ENCODE measurements at places on chromosomes 4 and X. TPM values are rescaled to one million over a fixed set of nuclear protein-coding genes. Genes with fewer than 3 reads are reported as not detected.

The PAPSS1 gene
- 44.7 TPM for polyA plus RNA-seq

The SRPK3 gene
- 2.3 TPM for polyA plus RNA-seq

The TMEM164 gene
- 12.4 TPM for polyA plus RNA-seq

The ARR3 gene
- polyA plus RNA-seq = not detected

The AKAP14 gene
- not detected for polyA plus RNA-seq

DNA sequence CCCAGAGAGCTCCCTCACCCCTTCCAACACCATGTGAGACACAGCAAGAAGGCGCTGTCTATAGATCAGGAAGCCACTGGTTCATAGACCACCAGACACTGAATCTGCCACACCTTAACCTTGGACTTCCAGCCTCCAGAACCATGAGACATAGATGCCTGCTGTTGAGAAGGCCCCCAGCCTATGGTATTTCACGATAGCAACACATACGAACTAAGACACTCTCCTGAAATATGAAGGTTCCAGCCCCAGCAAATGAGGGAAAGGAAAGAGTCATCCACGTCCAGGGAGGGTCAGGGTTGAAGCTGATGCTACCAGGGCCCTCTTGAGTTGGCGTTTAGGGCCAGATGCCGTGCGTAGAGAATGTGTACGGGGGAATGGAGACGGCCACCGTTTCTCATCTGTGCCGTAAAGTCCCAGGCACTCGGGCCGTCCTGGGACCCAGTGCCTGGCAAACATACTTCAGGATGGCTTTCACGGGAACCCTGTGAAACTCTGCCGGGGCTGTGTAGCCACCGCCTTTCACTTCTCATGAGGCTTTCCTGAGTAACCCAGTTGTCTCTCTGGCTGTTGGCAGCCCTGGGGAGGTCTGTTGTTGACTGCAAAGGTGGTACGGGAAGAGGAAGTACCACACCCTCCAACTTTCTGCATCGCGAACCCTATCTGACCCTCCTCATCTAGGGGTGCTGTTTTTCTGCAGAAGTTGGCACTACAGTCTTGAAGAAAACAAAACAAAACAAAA lies 17.7 kb upstream of the P2RY8 start:
- DNase-seq = no peak

- DNase-seq = no peak
Observed at GRCh38 chrX:155143959-155144548, 72.2 kb upstream of the VBP1 start.

The DCLK2 gene
- 6.2 TPM for polyA plus RNA-seq

- no peak for DNase-seq
Observed at GRCh38 chr4:60619531-60620305, 580.4 kb upstream of the ADGRL3 start.

The VGLL1 gene
- polyA plus RNA-seq = 6.6 TPM

GRCh38 chr4:161893566-161893965 lies 270.2 kb downstream of the FSTL5 start:
- DNase-seq = no peak

- DNase-seq = no peak
Observed at GRCh38 chr4:19301527-19301926, 950.2 kb upstream of the SLIT2 start.

The RBM46 gene
- not detected for polyA plus RNA-seq

DNA sequence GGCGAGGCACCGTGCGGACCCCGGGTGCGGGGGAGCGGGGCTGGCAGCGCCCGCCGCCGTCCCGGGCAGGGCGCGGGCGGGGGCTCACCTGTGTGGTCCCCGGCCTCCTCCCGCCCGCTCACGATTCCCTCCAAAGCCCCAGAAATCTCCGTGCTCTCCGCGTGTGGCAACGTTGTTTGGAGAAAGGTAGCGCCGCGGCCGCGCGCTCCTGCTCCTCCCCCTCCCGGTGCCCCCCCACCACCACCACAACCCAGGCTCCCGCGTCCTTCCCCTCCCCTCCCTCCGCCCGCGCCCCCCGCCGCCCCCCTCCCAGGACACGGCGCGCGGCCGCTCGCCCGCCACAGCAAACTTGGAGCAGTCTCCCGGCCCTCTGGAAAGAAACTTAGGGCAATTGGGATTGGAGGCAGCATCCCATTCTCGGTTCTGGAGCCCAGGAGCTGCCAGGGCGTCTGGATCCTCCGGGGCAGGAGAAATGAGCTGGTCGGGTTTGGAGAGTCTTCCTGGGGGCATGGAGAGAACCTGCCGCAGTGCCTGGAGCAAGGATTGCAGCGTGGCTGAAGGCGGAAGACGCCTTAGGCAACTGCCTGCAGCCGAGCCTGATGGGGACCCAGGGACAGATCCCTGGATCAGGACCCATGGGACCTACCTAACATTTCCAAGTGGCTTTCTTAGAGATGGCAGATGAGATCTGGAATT lies 855 bp downstream of the KLF3 start:
- no peak for DNase-seq

GRCh38 chrX:134718105-134718965 lies 60.1 kb upstream of the PLAC1 start:
- no peak for DNase-seq

The SASH3 gene
- 6.4 TPM for polyA plus RNA-seq

DNA sequence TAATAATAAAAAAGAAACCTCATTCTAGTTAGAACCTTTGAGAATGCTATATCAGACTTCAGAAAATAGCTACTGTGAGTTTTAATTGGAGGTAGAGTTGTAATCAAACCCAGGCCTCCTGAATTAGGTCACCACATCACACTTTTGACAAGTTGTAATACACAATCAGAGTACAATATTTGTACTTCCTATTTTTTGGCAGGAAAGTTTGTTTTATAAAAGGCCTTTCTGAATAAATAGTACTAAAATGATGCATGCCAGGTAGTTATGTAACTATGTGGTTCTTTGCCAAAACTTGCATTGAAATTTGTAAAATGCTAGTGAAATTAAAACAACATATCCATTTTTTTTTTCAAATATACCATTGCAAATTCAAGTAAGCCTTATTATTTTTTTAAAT lies 26.8 kb downstream of the ADH7 start:
- no peak for DNase-seq

DNA sequence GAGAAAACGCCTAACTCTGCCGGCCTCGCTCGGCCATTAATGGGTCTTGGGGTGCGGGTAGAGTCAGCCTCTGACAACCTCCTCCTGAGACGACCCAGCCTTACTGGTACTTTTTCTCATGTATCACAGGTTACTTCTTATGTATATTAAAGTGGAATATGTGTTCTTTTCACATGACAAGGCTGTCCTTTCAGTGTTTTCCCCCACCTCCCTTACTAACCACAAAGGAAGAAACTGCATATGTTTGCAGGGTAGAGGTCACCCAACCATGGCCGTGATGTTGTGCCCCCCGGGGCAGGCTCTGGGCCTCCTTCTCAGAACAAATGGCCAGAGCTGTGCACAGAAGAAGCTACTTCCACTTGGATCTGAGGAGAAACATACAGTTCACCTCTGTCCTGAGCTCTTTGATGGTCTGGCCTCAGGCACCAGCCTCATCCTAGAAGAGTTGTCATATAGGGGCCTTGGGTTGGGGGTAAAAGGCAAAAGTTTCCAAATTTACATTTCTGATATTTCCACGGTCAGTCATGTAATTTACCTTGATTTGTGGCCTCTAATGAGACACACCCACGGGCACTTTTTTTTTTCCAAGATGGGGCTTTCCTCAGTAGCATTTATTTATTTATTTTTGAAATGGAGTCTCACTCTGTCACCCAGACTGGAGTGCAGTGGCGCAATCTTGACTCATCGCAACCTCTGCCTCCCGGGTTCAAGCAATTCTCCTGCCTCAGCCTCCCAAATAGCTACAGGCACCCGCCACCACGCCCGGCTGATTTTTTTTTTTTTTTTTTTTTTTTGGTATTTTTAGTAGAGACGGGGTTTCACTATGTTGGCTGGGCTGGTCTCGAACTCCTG lies 1.9 kb downstream of the SOWAHD start:
- no peak for DNase-seq

DNA sequence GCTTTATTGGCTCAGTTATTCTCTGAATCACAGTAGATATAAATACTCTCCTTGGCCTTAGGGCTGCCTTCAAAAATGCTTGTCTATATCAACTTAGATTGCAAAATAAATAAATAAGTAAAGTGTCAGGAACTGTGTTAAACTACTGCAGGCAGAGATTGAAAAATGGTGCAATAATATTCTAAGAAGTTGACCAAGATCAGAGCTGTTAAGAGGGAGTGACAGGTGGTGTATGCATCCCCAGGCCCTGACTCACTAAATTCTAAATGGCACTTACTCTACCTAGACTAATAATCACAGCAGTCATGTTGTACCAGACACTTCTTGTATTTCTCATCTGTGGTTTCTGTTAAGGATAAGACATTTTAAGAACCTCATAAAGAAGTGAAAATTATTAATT lies 235.1 kb upstream of the SPOCK3 start:
- no peak for DNase-seq

GRCh38 chrX:1535241-1536041 lies 1.5 kb downstream of the P2RY8 start:
- no peak for DNase-seq

- DNase-seq = no peak
Observed at GRCh38 chr4:122765692-122766352, 33.3 kb downstream of the BBS12 start.

- DNase-seq = no peak
Observed at GRCh38 chr4:145589916-145590702, 29.1 kb upstream of the MMAA start.

GRCh38 chrX:15441464-15441863 lies 51.7 kb downstream of the PIR start:
- no peak for DNase-seq

DNA sequence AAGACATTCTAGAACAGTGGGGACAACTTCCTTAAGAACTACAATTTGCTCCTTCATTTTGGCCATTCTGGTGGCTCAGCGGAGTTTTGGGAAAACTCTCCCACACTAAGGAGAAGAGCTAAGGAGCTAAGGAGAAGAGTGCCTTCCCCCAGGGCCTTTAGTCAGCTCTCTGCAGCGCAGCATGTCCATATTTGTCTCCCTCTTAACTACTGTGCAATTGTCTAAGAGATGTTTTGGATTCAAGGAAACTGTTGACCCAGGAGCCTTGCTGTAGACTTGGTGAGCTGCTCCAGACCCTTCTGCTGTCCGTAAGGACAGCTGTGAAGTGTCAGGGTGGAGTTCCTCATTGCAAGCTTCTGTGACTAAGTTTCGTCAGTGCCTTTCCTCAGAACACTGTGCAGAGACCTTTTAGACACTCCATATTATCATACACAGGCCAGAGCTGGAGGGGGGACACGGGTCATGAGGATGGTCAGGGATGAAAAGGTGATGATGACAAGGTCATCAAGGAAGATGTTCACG lies 179.0 kb downstream of the NHS start:
- no peak for DNase-seq

The CXCL9 gene
- polyA plus RNA-seq = 1.3 TPM

The SMIM10 gene
- 26.6 TPM for polyA plus RNA-seq

The MXRA5 gene
- 9.4 TPM for polyA plus RNA-seq

DNA sequence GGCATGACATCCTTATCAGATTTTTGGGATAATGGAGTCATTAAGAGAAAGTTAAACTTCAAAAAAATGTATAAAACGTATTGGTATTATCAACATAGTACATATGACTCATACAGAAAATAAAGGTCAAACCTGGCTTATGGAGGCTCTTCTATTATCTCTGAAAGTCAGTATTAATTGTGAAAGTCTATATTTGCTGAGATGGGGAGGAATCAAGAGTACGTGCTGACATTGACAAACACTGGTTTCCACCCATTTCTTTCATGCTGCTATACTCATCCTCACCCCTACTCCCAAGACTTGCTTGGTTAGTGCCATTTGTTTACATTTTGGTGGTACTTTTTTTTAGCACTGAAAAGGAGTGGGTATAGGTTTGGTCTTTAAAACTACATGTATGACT lies 30.8 kb upstream of the PLA2G12A start:
- no peak for DNase-seq

DNA sequence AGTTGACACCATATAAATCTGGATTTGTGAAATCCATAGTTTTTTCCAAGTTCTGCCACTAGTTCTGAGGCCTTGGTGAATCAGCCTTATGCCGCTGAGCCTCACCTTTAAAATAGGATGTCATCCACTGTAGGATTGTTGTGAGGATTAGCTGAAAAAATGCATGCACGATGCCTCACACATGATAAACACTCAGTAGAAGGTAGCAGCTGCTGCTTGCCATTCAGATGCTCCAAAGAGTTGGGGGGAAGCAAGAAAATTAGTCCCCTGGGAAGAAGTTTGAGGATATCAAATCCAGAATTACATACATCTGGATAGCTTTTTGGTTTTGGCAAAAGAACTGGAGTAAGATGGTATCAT lies 7.4 kb downstream of the MMAA start:
- DNase-seq = no peak

The TRO gene
- 7.2 TPM for polyA plus RNA-seq

DNA sequence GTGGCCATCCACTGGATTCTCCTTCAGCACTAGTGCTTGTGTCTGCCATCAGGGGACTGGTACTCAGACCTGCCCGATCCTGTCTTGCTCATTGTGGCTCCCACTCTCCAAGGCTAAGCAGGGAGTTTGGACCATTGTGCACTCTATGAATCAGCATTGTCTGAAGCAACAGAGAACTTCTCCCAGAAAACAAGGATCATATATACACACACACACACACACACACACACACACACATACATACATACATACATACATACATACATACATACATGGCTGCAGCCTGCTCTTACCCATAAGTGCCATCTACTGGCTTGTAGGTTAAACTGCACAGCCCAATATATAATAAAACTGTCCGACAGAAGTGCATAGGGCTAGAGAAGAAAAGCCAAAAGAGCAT lies 345.3 kb upstream of the LCORL start:
- DNase-seq = no peak
